ENCODE measurements at places on chromosomes 2 and 18. TPM values are rescaled to one million over a fixed set of nuclear protein-coding genes. Genes with fewer than 3 reads are reported as not detected.

DNA sequence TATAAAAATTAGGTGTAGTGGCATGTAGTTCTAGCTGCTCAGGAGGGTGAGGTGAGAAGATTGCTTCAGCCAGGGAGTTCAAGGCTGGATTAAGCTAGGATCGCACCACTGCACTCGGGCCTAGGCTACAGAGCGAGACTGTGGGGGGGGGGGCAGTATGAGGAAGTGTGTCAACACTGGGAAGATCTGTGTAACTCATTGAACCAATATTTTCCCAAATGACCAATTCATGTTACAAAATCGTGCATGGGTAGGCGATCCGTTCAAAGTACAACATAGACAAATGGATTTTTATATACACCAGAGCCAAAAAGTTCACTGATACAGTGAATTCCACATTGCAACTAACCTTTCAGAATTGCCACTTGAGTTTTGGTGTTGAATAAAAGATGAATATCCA, 8.1 kb downstream of the SMAD4 start:
- H3K36me3 ChIP-seq: peaks cover 10% of the 10 kb centered on the region
- H3K4me1 ChIP-seq: peaks cover 51% of the 10 kb centered on the region
- no peaks in the 10 kb centered on the region for H3K27me3 ChIP-seq
- no peak for DNase-seq
- no peak overlapping the region for H3K4me3 ChIP-seq
- peak overlapping the region; percentile 18 for H3K27ac ChIP-seq

GRCh38 chr2:20796374-20796791, 26.5 kb downstream of the LDAH start:
- DNase-seq: no peak
- H3K27me3 ChIP-seq: no peaks in the 10 kb centered on the region
- H3K27ac ChIP-seq: peak overlapping the region; percentile 1

The ECEL1 gene
- total RNA-seq: 9.5 TPM

The MATN3 gene
- 2.1 TPM for total RNA-seq

DNA sequence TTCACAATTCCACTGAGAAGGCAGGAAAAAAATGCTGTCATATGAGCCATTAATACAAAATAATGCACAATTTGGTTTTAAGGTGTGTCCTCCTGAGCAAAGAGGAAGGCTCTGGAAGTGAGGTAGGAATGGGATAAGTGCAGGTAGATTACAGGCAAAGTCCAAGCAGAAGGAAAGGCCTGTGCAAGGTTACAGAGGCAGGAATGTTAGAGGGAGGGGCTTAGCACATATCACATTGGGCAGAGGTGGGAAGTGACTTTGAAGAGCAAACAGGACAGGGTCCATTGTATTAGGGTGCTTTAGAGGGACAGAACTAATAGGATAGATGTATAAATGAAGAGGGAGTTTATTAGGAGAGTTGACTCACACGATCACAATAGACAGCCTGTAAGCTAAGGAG, 14.7 kb upstream of the CLIP4 start:
- H3K27me3 ChIP-seq: no peaks in the 10 kb centered on the region
- H3K27ac ChIP-seq: no peak overlapping the region
- no peak overlapping the region for H3K4me3 ChIP-seq
- H3K4me1 ChIP-seq: no peaks in the 10 kb centered on the region

DNA sequence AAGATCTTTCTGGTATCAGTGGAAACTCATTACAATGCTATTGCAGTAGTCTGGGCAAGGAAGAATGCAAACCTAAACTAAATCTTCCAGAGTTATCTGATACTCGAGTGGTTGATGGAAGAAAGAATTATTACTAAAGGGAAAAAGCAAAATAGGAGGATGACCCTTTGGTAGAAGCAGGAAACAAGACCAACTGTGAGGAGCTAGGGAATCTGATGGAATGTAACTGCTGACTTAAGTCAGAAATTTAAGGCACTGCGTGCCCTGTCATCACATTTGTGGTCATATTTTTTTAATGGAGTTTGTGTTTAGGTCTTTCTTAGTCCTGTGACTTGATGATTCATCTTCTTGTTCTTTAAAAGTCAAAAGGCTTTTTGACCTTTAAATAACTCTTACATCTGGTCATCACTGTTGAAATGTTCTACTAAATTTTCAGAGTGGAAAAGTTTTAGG, 36.5 kb upstream of the ARMC9 start:
- H3K4me3 ChIP-seq: no peak overlapping the region
- peak overlapping the region; percentile 35 for H3K27ac ChIP-seq
- peaks cover 24% of the 10 kb centered on the region for H3K36me3 ChIP-seq
- H3K4me1 ChIP-seq: peaks cover 15% of the 10 kb centered on the region
- no peak for DNase-seq
- no peaks in the 10 kb centered on the region for H3K27me3 ChIP-seq

GRCh38 chr2:5473635-5474034, 218.5 kb upstream of the SOX11 start:
- DNase-seq: no peak
- H3K27ac ChIP-seq: no peak overlapping the region
- no peaks in the 10 kb centered on the region for H3K36me3 ChIP-seq
- peaks cover 20% of the 10 kb centered on the region for H3K4me1 ChIP-seq
- no peak overlapping the region for H3K4me3 ChIP-seq

The SLC9A4 gene
- 0.11 TPM for total RNA-seq

GRCh38 chr2:231270221-231271114, 72.0 kb downstream of the ARMC9 start:
- peaks cover 39% of the 10 kb centered on the region for H3K36me3 ChIP-seq
- no peaks in the 10 kb centered on the region for H3K27me3 ChIP-seq
- no peak overlapping the region for H3K4me3 ChIP-seq

The HOXD12 gene
- total RNA-seq: 0.27 TPM

The CREG2 gene
- total RNA-seq: 0.42 TPM

The MEP1B gene
- 0.18 TPM for total RNA-seq

- DNase-seq: no peak
- H3K36me3 ChIP-seq: peaks cover 8% of the 10 kb centered on the region
- H3K27ac ChIP-seq: peak overlapping the region; percentile 98
- H3K27me3 ChIP-seq: no peaks in the 10 kb centered on the region
- no peak overlapping the region for H3K4me3 ChIP-seq
These were observed 24.4 kb downstream of the NFE2L2 start for GRCh38 chr2:177239932-177240630.

DNA sequence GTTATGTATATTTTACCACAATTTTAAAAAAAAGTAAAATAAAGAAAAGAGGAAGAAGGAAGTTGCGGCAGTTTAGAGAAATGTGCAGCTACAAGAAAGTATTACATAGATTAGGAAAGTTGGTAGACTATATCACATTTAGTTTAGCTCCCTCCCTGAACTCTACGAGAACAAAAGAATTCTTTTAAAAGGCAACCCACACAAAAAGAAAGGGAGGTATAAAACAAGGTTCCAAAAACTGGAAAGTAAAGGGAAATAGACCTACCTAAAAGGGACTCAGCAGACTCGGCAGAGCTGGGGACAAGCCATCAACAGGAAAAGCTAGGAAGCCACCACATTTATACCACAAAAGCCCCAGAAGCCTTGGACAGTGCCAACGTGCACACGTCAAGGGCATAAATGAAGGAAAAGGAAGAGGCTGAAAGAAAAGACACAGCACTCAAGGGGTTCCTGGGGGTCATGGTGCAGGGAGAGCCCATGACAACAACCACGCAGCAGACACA, 9.1 kb downstream of the TMEM127 start:
- peaks cover 18% of the 10 kb centered on the region for H3K36me3 ChIP-seq
- peaks cover 7% of the 10 kb centered on the region for H3K4me1 ChIP-seq
- no peak overlapping the region for H3K4me3 ChIP-seq
- H3K27me3 ChIP-seq: no peaks in the 10 kb centered on the region

- H3K27ac ChIP-seq: no peak overlapping the region
- no peak for DNase-seq
- peaks cover 39% of the 10 kb centered on the region for H3K4me1 ChIP-seq
- no peak overlapping the region for H3K4me3 ChIP-seq
- H3K27me3 ChIP-seq: peaks cover 9% of the 10 kb centered on the region
- no peaks in the 10 kb centered on the region for H3K36me3 ChIP-seq
These were observed 396.6 kb upstream of the TRIB2 start for GRCh38 chr2:12320027-12320734.

DNA sequence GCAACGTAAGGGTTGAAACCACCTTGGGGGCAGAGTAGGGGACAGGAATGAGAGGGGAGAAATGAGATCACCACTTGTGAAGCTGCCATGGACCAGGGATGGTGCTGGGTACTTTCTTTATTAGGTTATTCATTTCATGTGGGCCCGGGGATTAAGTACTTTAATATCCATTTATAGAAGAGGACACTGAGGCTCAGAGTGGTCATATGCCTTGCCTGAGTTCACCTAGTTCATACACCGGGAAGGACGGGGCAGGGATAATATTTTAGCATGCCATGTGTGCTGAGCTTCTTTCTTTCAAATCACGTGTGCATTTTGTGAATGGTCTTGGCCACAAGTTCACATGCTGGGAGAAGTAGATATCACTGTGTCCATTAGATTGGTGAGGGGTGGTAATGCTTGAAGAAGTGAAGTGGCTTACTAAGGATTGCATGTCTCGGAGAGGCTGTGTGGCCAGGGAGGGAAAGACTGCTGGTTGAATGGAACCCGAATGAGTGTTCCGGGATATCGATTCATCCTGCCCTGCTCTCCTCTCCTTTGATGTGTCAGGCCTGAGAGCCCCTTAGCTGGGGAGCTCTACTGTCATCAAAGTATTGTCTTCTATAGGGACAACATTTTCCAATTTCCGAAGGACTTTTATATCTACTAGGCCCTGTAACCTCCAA, 187.1 kb downstream of the MYCN start:
- no peak for DNase-seq
- no peak overlapping the region for H3K27ac ChIP-seq
- no peaks in the 10 kb centered on the region for H3K36me3 ChIP-seq
- no peak overlapping the region for H3K4me3 ChIP-seq
- peaks cover 5% of the 10 kb centered on the region for H3K4me1 ChIP-seq
- H3K27me3 ChIP-seq: peaks cover 3% of the 10 kb centered on the region

DNA sequence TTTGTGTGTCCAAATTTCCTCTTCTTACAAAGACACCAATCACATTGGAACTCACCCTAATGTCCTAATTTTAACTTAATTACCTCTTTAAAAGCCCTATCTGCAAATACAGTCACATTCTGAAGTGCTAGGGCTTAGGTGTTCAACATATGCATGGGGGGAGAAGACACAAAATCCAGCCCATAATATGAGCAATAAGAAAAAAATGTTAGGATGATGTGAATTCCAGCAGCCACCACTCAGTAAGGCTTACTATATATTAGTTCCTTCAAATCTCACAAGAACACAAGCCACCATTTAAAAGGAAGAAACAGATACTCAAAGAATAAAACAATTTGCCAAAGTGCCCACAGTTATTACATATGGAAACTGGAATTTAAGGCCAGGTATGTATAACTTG, 285.7 kb downstream of the EPHA4 start:
- no peak for DNase-seq
- H3K4me3 ChIP-seq: no peak overlapping the region
- no peaks in the 10 kb centered on the region for H3K27me3 ChIP-seq
- H3K4me1 ChIP-seq: peaks cover 25% of the 10 kb centered on the region

The BAZ2B gene
- 135 TPM for total RNA-seq

DNA sequence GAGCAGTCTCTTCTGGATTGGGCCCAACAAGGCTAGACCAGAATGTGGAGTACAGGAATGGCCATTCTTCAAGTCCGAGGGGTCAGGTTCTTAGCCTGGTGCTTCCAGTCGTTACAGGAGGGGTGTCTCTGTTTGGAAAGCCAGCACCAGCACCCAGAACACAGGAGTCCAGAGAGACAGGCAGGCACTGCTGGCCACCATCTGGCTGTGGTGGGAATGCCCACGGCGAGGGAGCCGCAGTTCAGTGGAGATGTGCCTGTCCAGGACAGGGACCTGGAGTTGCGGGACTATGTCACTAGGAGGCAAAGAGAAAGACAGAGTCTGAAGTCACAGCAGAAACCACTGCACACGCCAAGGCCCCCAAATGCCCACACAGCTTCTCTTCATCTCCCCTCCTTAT, 59.1 kb downstream of the TRABD2A start:
- peaks cover 4% of the 10 kb centered on the region for H3K27me3 ChIP-seq
- no peak for DNase-seq
- H3K27ac ChIP-seq: no peak overlapping the region
- no peaks in the 10 kb centered on the region for H3K36me3 ChIP-seq
- no peak overlapping the region for H3K4me3 ChIP-seq
- no peaks in the 10 kb centered on the region for H3K4me1 ChIP-seq

The DLX1 gene
- 5.1 TPM for total RNA-seq

All from mesothelial cell of epicardium (in vitro differentiated cells).